ENCODE measurements at places on chromosomes 7 and 10.

GRCh38 chr10:13939391-13939790, 352.6 kb downstream of the PRPF18 start:
- no peak for DNase-seq

GRCh38 chr7:123126171-123126570, 73.6 kb downstream of the SLC13A1 start:
- DNase-seq: no peak

GRCh38 chr7:11570205-11570604, 261.8 kb downstream of the THSD7A start:
- no peak for DNase-seq

GRCh38 chr10:49508654-49509053, 30.3 kb downstream of the ERCC6 start:
- DNase-seq: no peak

DNA sequence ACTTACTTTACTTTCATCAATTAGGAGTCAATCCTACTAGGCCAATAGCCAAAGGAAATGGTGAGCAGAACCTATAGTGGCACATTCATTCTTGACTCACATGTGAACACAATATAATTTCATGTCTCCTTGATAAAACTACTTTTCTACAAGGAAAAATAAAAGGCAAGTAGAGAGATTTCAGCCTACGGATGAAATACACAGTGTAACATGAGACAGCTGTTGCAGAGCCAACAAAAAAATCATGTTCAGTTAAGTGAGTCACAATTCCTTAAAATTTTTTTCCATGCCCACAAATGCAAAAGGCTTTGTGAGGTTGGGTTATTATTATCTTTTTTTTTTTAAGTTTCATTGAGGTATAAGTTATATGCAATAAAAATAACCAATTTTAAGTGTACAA, 54.8 kb downstream of the GPR141 start:
- DNase-seq: no peak

DNA sequence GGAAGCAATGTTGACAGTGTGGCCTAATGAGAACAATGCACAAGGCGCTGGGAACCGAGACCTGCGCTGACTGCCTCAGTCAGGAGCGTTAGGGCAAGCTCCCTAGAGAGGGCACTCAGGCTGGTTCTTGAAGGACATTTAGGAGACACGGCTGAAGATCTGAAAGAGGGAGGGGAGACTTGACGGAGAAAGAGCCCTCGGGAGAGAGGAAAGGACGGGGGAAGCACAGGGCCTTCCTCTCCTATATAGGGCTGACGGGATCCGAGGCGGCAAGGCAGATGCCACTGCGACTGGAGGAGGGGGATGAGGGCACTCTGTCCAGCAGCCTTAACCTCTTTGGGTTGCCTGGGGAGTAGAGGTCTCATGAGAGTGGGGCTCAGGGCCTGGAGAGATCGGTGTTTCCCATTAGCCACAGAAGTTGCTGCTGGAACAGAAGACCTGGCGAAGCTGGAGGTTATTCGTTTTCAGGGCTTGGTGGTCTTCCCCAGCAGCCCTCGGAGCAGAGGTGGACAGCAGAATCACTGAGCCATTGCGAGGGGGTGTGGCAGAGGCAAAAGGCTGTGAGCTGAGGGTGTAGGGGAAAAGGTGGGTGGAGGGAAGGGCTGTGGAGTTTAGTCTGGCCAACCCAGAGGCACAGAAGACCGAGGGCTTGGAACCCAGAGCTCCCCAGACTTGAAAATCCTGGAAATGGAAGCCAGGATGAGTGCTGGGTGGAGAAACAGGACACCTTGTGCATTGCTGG, 36.0 kb downstream of the CLEC2L start:
- no peak for DNase-seq

DNA sequence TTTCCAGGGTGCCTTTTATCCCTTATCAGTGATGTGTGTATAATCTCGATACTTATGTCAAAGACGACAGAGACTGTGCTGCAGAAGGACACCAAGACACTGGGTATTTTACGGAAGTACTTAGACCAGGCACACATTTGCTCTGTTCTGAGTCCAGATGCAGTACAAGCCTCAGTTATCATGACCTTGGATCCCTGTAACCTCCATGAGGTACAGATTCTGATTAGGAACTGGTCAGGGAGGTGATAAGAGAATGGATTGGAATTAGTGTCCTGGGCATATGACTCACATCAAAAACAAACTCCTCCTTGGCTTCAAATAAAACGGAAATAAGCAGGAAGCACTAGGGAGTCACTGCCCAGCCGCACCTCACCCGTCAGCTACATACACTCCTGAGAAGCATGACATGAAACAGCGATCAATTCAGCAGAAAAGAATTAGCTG, 146.5 kb downstream of the SFMBT2 start:
- no peak for DNase-seq

- DNase-seq: no peak
Observed at GRCh38 chr10:73588656-73589055, 2.5 kb downstream of the USP54 start.

DNA sequence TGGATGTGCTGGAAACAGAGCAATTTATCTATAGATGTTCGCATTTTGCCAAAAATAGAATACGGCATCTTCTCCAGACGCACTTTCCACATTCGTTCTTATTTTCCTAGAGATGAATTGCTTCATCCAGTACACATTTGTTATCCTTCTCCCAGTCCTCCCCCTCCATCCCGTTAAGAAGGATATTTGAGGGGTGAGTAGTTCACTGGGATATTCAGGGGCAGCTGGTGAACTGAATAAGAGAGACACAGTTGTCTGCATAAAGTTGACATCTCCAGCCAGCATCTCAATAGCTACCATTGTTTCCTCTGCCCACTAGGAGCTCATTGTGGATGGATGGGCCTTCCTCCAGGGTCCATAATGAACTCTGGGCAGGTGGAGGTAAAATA, 456.8 kb upstream of the NRP1 start:
- DNase-seq: no peak

- no peak for DNase-seq
Observed at GRCh38 chr7:106134241-106134640, 22.1 kb upstream of the SYPL1 start.

DNA sequence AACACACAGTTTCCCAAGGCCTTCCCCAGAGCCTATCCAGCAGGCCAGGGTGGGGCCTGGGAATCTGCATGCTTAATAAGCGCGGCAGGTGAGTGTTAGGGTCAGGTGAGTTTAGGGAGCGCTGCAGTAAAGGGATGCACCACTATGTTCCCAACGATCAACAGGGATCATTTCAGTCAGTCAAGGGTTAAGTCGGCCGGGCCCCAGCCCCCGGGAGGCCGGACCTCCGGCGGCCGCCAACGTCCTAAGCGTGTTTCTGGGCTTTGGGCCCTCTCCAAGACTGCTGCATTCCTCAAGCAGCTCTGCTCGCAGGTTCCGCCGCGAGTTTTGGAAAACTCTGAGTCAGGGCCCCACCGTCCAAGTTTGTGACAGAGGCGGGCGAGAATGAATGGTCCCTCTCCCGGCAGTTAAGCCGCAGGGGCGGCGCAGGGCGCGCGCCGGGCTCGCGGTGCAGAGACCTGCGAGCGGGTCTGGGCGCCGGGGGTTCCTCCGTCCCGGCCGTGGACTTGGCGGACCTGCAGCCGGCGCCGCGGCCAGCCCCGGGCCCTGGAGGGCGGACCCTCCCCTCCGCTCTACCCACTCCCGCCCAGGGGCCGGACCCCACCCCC, 81.6 kb downstream of the ARHGAP22 start:
- DNase-seq: peak; percentile 57

- no peak for DNase-seq
Observed at GRCh38 chr7:122901250-122901649, 15.0 kb upstream of the CADPS2 start.

GRCh38 chr10:109996225-109996624, 11.6 kb upstream of the ADD3 start:
- no peak for DNase-seq

- DNase-seq: peak; percentile 68
Observed at GRCh38 chr10:3467052-3467951, 294.7 kb upstream of the PITRM1 start.

DNA sequence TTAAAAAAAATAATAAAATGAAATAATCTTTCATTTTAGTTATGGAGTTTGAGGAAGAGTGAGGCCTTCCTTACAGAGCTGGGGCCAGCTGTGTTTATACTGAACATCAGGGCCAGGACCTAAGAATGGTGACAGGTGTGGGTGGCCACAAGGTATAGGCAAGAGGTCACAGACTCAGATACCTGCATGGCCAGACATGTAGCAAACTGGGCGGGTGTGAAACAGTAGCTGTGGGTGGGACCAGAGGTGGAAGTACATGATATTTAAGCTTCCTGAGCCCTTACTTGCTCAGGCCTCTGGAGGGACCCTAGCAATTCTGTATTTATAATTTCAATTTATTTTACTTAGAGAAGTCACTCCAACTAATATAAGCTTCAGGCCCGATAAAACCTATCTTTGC, 27.7 kb upstream of the CAMK1D start:
- DNase-seq: no peak

- DNase-seq: no peak
Observed at GRCh38 chr7:32053204-32053603, 17.0 kb downstream of the PDE1C start.

DNA sequence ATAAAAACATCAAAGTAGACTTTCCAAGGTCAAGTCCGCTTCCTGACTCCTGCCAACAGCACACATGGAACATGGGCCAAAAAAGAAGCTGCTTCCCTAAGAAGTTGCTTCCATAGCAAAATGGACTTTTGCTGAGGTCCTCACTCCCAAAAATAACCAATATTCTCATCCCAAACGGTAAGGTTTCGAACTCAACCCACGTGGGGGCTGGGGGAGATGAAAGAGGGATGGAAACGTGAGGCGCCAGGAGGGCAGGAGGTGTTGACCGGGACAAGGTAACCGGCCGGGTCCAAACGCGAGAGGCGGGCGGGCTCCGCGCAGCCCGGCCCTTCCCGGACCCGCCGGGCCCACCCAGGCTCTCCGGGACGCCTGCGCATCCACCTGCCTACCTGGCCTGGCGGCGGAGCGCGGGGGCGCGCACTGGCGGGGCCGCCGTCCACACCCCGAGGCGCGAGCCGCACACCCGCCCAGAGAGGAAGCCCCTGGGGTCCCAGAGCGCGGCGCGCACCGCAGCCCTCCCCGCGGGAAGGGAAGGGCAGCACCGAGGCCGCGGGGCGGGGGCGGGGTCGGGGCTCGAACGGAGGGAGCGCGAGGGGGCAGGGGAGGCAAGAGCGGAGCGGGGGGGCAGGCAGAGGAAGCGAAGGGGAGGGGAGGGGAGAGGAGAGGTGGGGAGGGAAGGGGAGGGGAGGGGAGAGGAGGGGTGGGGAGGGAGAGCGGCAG, 742 bp downstream of the LMBR1 start:
- no peak for DNase-seq

- DNase-seq: no peak
Observed at GRCh38 chr7:30206942-30207341, 72.2 kb downstream of the MTURN start.

DNA sequence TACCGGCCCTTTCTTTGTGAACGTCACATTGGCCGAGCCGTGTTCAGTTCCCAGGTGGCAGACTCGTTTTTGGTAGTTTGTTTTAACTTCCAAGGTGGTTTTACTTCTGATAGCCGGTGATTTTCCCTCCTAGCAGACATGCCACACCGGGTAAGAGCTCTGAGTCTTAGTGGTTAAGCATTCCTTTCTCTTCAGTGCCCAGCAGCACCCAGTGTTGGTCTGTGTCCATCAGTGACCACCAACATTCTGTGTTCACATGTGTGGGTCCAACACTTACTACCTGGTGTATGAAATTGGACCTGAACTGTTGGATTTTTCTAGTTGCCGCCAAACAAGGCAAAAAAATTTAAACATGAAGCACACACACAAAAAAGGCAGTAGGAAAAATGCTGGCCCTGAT, 9.9 kb upstream of the CSGALNACT2 start:
- DNase-seq: no peak

- DNase-seq: no peak
Observed at GRCh38 chr7:73940701-73941238, 79.8 kb downstream of the TMEM270 start.

DNA sequence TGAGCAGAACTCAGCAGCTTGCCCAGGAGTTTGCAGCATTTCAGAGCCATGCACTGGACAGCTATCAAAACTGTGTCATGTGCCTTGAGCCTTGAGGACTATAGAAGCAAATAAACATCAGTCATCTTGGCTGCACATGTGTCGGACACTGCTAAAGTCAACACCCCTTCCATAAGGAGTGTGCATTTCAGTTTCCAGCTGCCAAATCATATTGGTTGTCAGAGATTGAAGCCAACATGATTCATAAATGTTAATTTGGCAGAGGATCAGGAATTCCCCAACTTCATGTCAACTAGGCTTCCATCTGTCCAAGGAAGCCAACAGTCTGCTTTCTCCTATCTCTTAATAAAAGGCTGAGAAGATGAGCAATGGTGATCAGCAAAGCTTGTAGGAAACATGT, 32.8 kb downstream of the SLC16A12 start:
- peak; percentile 42 for DNase-seq

DNA sequence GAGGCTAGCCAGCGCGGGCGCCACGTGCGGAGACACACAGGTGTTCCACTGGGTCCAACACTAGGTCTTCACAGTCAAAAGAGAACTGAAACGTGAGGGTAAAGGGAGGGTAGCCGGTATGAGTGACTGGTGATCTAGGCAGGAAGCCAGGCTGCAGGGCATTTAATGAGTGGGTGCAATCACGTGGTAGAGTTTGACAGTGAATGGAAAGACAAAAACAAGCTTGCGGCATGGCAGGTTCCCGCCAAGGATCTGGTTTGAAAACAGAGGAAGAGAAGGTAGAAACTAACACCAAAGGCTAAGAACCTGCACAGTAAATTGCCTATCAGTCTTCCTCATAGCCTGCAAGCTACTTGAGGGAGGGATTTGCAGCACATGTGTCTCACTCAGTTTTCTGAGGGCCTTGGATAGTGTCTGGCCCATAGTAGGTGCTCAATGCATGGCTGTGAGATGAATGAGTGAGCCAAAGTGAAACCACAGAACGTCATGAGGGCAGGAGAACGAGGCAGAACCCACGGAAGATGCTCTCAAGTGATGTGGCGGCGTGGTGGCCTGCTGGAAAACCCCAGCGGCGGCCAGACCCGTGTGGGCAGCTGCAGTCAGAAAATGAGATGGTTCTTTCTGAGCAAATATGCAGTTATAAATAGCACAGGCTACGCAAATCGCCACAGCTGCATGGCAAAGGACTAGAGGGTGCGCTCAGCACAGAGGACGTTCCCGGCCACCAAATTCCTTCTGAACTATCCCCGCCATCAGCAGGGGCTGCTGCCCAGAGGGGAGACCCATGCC, 183.6 kb upstream of the NFE2L3 start:
- no peak for DNase-seq

- no peak for DNase-seq
Observed at GRCh38 chr10:67975871-67976270, 91.4 kb downstream of the SIRT1 start.

GRCh38 chr10:88557658-88558057, 25.5 kb downstream of the RNLS start:
- no peak for DNase-seq

DNA sequence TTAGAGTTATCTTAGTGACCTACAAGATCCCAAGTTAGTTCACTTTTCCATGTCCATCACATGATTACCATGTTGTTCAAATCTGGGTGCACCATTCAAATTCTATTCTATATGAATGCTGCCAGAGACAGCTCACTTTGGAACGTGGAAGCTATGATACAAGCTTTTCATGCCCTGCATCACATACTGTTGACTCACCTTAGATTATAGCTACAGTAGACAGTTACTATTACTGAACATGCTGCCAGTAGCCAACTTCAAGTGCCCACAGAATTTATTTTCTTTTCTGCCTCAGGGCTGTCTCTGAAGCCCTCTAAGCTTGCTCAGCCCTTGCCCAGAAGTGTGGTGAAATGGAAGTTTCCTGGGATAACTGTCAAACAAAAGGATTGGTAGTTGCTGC, 231.1 kb downstream of the GPR158 start:
- no peak for DNase-seq

- DNase-seq: peak; percentile 15
Observed at GRCh38 chr7:46554688-46555422, 633.8 kb upstream of the IGFBP3 start.
